GM12892 (cell line): ENCODE measurements at places on chromosomes 11 and 22.

GRCh38 chr11:7585816-7586215 is 72.0 kb downstream of the PPFIBP2 start:
- DNase-seq, result no peak

DNA sequence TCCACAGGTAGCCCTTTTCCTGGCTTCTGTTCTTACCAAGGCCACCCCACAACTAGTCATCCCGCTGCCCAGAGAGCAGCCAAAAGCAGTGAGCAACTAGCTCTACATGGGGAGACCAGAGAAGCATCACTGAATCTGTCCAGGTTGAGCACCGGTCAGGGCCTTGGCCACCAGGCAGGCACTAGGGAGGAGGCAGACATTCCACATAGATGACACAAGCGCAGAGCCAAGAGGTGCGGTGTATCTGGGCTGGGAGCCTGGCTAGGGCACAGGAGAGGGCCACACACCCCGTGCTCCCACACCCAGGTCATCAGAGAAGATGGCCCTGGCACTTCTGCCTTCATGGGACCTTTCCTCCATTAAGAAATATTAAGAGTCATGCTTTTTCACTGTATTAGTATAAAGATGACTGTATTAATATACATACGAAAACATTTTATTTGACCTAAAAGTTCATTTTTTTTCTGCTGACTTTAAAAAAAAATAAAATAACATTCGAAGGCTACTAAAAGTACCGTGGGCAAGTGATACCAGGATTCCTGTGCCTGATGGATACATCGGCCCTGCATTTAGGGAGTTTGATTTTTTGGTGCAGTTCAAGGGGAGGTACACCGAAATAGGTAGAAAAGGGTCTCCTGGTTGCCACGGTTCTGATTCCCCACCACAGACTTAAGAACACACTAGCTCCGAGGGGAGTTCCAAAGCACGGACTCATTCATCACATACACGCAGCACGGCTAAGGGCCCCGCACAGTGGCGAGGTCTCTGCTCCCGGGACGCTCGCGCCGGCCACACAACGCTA is 1.2 kb downstream of the DGCR2 start:
- no peak for DNase-seq

DNA sequence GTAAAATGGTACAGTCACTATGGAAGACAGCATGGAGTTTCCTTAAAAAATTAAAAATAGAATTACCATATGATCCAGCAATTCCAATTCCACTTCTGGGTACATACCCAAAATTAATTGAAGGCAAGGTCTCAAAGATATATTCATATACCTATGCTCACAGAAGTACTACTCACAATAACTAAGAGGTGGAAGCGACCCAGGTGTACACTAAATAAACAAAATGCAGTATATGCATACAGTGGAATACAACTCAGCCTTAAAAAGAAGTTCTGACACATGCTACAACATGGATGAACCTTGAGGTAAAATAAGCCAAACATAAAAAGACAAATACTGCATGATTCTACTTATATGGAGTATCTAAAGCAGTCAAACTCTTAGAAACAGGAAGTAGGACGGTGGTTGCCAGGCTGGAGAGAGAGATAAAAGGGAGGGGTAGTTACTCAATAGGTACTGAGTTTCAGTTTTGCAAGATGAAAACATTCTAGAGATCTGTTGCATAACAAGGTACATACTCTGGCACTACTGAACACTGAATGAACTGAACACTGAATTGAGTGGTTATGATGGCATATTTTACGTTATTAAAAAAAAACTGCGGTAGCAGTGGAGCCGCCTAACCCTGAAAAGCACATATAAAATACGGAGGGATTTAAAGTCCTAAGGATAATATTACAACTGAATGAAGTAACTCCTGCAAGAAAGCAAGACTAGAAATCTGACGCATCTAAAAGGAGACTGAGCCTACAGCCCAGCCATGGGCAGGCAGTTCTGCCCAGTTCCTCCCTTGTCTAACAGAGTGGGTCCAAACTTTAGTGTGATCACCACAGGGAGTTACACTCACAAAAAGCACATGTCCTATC is 12.8 kb downstream of the DGCR2 start:
- DNase-seq, result no peak

DNA sequence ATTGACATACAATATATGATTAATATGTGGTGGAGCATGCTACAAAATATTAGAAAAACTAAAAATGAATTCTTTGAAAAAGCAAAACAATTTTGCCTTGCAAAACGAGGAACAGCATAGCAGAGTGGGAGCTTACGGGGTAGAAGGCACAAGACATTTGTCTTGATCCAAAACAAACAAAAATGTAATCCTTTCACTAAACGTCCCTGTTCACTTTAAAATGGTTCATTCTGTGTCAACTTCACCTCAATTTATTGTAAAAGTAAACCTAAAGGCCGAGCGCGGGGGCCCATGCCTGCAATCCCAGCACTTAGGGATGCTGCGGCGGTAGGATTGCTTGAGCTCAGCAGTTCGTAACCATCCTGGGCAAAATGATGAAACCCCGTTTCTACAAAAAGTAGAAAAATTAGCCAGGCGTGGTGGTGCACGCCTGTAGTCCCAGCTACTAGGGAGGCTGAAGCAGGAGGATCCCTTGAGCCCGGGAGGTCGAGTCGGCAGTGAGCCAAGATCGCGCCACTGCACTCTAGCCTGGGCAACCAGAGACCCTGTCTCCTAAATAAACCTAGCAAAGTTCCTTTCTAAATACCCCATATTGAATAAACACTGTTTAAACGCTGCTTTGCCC is 2.0 kb downstream of the PRDM10 start:
- no peak for DNase-seq

GRCh38 chr11:64503186-64503753 is 87.8 kb upstream of the SLC22A12 start:
- DNase-seq, result no peak

GRCh38 chr11:9276571-9276970 is 11.4 kb upstream of the DENND5A start:
- DNase-seq, result no peak

DNA sequence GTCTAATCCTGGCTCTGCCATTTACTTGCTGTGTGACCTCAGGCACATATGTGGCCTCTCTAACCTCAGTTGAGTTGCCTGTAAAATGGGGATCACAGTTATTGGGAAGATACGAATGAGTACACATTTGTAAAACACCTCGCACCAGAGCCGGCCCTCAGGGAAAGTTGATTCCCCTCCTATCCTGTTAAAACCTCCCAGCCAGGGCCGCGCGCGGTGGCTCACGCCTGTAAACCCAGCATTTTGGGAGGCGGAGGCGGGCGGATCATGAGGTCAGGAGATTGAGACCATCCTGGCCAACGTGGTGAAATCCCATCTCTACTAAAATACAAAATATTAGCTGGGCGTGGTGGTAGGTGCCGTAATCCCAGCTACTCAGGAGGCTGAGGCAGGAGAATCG is 7.8 kb upstream of the MYBPC3 start:
- no peak for DNase-seq

DNA sequence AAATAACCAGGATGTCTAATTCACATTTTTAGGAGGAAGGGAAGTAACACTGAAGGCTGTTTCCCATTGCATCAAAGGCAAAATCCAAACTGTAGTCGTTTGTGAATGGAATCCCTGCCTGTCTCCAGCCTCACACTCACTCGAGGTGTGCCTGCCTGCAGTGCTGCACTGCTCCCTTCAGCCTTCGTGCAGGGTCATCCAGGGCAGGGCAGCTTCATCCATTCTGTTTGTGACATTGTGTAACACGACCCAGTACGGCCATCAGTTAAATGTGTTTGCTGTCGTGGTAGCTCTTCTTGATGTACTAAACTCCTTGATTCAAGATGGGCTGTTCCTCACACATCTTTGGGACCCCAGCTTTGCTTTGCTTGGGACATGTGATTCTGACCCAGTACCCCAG is 34.3 kb downstream of the LDLRAD3 start:
- DNase-seq, result no peak

DNA sequence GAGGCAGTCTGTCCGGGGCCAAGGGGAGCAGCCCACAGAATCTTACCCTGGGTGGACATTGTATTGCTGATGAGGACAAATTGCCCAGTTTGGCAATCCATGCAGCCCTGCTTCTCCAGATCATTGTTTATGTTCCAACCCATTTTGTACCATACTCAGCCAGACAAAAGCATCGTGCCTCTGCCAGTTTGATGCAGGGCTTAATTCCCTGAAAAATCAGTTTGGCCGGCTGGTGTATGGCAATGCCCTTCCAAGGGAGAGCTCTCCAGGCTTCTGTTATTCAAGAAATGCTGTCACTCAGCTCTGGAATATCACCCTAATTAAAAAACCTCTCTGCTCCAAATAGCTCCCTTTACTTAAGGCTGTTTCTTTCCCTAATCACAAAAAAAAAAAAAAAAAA is 697.7 kb downstream of the TBC1D22A start:
- no peak for DNase-seq

- no peak for DNase-seq
Observed at GRCh38 chr11:109223451-109223850, 198.5 kb upstream of the C11orf87 start.

DNA sequence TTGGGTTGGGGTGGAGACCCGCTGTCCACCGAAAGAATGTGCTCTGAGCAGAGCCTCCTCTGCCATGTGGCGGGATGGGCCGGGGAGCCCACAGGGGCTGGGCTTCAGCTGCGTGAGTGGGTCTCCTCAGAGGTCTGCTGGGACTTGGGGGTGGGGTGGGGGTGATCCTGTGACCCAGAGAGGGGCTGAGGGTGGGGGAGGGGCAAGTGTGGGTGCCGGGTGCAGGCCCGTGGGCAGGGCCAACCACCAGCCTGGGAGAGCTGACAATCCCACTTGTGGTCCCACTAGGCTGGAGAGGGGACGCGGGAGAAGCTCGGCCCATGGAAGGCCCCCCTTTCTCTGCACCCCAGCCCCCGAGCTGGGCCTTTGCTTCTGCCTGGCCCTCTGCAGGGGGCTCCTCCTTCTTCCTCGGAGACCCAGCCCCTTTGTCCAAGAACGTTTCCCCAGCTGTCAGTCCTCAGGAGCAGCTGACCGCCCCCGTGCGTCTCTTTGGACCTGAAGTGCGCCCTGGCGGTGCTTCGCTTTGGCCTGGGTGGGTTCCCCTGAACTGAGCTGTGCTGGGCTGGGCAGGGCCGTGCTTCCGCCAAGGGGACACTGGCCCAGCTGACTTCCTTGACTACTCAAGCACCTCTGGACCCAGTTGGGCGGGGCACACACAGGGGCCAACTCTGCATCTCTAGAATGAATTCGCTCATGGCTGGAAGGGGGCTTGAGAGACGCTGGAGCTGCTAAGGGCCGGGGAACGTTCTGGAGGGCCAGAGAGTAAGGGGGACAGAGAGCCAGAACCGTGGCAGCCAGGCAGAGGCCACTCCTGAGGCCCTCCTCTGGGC is 30.2 kb downstream of the OSBPL5 start:
- no peak for DNase-seq

GRCh38 chr11:28835317-28835716 is 727.1 kb downstream of the METTL15 start:
- no peak for DNase-seq

DNA sequence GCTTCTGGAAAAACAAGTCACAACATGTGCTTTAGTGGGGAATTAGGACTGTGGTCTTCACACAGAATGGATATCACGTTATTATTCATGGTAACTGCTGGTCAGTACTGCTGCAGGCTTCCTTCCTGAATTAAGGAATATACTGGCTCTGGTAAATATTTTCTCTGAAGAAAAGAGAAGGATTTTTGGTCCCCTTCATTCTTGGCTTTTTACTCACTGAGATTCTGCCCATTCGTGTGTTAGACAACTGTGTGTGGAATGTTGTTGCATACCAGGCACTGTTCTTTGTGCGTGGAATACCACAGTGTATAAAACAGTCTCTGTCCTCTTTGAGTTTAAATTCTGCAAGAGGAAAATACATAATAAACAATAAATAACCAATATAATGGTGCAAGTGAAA is 80.3 kb downstream of the ALX4 start:
- no peak for DNase-seq

DNA sequence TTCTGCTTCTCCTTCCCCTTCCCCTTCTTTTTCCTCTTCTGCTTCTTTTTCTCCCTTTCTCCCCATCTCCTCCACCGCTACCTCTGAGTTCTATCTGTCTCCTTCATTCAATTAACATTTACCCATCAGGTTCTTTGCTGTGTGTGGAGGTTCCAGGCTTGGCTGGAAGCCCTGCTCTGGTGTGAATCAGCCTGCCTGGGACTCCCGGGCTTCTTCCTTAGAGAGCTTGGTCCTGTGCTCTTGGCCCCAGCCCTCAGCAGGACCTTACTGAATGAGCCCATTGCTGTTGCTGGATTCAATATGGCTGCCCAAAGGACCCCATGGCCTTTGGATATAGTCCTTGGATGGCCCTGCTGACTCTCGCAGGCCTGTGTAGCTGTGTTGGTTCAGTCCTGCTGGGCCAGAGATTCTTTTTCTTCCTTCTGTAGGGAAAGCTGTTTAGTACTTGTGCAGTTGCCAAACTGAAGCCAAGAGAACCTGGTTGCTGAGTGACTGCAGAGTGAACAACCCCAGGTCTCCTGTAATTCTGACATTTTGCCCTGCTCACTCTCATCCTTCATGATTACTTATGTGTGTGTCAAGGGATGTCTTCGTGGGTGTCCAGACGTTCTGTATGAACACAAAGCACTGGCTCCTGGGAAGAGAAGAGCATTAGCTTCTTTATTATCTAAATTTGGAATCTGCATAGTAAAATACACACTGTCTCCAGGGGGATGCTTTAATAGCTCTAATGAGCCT is 81.0 kb upstream of the ZBED5 start:
- DNase-seq, result no peak

DNA sequence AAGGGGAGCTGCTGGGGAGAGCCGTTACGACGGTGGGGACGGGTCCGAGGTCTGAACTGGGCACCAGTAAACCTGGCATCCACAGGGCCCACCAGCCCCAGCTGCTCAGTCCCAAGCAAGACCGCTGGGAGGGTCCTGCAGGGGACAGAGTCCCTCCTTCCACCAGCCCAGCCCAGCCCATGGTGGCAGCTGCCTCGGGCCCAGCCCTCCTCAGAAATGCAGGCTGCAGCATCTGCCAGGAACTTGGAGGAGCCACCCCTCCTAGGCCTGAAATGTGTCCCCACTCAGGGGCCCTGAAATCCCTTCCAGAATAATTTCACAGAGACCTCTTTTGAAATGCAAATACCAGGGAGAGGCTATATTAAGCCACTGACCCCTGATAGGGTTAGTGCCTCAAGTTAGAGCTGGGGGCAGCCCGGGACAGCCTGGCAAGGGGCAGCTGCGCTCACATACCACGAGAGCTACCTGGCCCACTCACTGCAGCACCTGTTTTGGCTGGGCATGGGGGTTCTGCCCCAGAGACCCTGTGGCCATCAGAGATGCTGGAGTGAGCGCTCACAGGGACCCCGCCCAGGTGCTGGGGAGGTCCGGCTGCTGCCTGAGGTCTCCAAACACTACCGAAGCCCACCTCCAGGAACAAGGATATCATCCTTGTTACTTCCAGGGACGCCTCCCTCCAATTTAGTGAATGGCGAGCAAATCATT is 53.1 kb downstream of the CELSR1 start:
- DNase-seq, result no peak

GRCh38 chr11:32610797-32611352 is 27.2 kb downstream of the EIF3M start:
- DNase-seq, result no peak
